Tongue (tissue), 3 donors: ENCODE measurements at places on chromosomes 1 and 21. TPM values are rescaled to one million over a fixed set of nuclear protein-coding genes. Genes with fewer than 3 reads are reported as not detected.

The LIN28A gene
- not detected for total RNA-seq

The SLC9C2 gene
- not detected for total RNA-seq

The TTLL7 gene
- total RNA-seq, result 44.2 TPM

The FCRL6 gene
- total RNA-seq, result not detected

The OR2T11 gene
- total RNA-seq, result not detected

The DNAI4 gene
- total RNA-seq, result 15.2 TPM

The ZNF683 gene
- not detected for total RNA-seq

The PLA2G2D gene
- not detected for total RNA-seq

The CFHR1 gene
- not detected for total RNA-seq

The HJV gene
- total RNA-seq, result 111 TPM

The NEGR1 gene
- total RNA-seq, result 16.9 TPM

The PMF1 gene
- total RNA-seq, result 49.7 TPM

The GNAT2 gene
- 0.21 TPM for total RNA-seq

The PGLYRP3 gene
- total RNA-seq, result 2.4 TPM

The KRTAP11-1 gene
- total RNA-seq, result not detected

The ACP6 gene
- 4.8 TPM for total RNA-seq

The FMO2 gene
- 2.6 TPM for total RNA-seq

The LCE2C gene
- total RNA-seq, result not detected

The MFSD2A gene
- 2.1 TPM for total RNA-seq

The CCDC30 gene
- 5.1 TPM for total RNA-seq

The MATN1 gene
- total RNA-seq, result not detected

The AIM2 gene
- not detected for total RNA-seq

The RGS2 gene
- total RNA-seq, result 50.8 TPM

The A3GALT2 gene
- not detected for total RNA-seq
